ENCODE measurements at places on chromosomes 1 and 21. TPM values are rescaled to one million over a fixed set of nuclear protein-coding genes. Genes with fewer than 3 reads are reported as not detected.

The S100A7A gene
- not detected for total RNA-seq

The FMO3 gene
- total RNA-seq = 1.8 TPM

The DENND2D gene
- total RNA-seq = 5.7 TPM

DNA sequence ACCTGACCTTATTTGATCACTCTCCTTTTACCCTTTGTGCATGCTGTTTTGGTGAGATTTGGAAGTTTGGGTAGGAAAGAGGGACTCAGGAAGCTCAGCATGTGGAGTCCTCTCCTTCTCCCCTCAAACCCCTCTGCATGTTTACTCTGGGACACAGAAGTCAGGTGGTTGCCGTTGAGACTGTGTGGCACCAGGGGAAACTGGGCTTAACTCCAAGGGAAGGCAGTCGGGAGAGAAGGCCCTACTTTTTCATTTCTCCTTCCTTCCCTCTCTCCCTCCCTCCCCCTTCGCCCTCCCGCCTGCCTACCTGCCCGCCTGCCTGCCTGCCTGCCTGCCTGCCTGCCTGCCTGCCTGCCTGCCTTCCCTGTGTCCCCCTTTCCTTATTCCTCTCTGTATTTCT is 34.8 kb upstream of the TTC22 start:
- no peak for DNase-seq

GRCh38 chr1:174017231-174017970 is 4.8 kb downstream of the RC3H1 start:
- no peak for DNase-seq

- no peak for DNase-seq
Observed at GRCh38 chr1:31891280-31891679, 46.9 kb downstream of the PTP4A2 start.

- DNase-seq = peak; percentile 85
Observed at GRCh38 chr1:205325334-205325884, 3.9 kb upstream of the NUAK2 start.

DNA sequence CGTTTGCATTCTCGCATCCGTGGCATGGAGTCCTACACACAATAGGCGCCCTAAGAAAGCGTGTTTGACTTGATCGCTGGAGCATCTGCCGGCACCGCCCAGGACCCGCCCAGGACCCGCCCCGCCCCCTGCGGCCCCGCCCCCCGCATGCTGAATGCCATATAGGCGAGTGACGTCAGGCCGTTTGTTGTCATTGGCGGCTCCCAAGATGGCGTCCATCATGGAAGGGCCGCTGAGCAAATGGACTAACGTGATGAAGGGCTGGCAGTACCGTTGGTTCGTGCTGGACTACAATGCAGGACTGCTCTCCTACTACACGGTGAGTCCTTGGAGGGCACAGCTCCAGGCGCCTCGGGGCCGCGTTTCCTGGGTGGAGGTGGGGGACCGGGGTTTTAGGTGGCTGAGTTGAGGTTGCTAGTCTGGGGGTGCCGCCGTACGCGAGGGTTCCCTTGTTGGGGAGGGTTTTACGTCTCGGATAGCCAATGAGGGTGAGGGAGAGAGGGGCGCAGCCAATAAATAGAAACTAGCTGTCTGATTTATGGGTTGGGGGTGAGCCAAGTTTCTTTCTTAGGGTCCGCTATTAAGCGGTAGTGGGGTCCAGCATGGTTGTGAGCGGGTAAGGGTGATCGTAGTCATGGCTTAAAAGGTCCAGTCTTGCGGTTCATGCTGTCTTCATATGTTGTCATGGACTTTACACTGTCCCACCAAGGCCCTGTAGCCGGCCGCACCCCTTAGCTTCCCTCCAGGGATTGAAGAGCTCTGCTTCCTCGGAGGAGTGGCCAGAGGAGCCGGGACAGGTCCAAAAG is at the start of gene OSBPL9:
TSS of gene OSBPL9 (plus strand) at position 190 of the 806 bp plus-strand sequence. CDS start at position 209, 19 bp downstream.
- DNase-seq = peak; percentile 94

GRCh38 chr21:14797543-14797942 is 251.4 kb upstream of the SAMSN1 start:
- DNase-seq = no peak

All from Daoy (cell line).